T follicular helper cell (primary cell): ENCODE measurements at places on chromosomes 1 and 21.

GRCh38 chr1:206722751-206723461 is 38.2 kb downstream of the MAPKAPK2 start:
- no peak for DNase-seq

GRCh38 chr1:72221811-72222210 is 60.5 kb downstream of the NEGR1 start:
- DNase-seq: no peak

DNA sequence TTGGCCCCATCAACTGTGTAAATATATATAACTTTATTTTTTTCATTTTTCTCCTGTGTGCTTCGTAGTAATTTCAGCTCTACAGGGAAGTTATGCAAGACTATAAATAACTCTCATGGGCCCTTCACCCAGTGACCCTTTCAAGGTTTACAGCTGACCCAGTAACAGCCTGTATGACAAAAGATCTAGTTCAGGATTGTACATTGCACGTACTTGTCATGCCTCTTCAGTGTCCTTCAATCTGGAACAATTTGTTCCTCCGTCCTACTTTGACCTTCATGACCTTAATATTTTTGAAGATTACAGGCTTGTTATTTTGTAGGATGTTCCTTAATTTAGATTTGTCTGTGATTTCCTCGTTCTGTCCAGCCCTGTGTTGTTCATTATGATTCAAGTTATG is 40.5 kb downstream of the BRINP2 start:
- no peak for DNase-seq

DNA sequence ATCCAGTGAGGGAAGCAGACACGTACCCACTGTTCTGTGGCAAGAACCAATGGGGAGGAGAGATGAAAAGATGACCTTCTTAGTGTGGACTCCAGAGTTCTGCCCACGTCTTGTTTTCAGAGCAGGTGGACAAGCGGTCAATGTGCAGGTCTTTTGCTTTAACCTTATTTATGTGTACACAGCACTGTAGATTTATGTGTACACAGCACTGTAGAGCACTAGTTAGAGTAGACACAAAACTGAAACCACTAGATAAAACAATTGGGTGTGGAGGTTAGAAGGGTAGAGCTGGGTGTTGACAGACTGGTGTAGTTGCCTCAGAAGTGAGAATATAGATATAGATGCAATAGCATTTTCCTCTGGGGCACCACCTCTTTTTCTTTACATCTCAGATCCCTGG is 150.0 kb downstream of the MAGI3 start:
- DNase-seq: no peak

GRCh38 chr1:154466921-154467417 is 35.0 kb upstream of the TDRD10 start:
- no peak for DNase-seq

- DNase-seq: no peak
Measured at GRCh38 chr1:202085682-202086373, 36.9 kb upstream of the GPR37L1 start.

DNA sequence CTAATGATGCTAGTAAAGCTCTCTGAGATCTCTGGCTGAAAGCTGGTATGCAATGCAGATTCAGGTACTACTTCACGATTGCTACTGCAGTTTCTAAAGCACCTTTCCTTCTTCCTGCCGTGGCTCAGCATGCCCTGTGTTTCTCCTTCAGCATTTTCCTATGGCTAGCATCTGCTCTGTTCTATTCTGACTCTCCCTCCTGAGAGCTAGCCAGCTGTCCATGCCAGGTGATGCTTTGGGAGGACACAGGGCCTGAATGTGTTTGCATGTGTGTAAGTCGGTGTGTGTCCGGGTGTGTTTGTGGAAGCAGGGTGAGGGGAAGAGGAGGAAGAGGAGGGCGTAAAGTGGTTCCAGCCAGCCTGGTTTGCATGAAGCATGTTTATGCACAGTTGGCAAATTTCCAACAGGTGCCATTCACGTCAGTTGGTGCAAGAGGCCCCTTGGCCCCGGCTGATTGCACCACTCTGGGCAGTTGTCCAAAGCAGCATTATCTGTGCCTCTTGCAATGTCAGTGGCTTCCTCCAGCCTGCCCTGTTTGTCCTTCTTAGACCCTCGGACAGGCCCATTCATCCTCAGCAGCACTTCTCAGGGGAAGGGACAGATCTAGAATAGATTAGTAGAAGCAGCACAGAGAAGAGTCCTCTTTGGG is 433.3 kb downstream of the DISC1 start:
- no peak for DNase-seq

GRCh38 chr1:58765006-58765405 is 18.8 kb downstream of the JUN start:
- no peak for DNase-seq

- DNase-seq: no peak
Measured at GRCh38 chr21:16330082-16330907, 600.5 kb downstream of the USP25 start.

GRCh38 chr21:38777015-38777414 is 28.7 kb upstream of the ETS2 start:
- no peak for DNase-seq

- DNase-seq: no peak
Measured at GRCh38 chr1:214429951-214430770, 121.2 kb downstream of the PTPN14 start.

DNA sequence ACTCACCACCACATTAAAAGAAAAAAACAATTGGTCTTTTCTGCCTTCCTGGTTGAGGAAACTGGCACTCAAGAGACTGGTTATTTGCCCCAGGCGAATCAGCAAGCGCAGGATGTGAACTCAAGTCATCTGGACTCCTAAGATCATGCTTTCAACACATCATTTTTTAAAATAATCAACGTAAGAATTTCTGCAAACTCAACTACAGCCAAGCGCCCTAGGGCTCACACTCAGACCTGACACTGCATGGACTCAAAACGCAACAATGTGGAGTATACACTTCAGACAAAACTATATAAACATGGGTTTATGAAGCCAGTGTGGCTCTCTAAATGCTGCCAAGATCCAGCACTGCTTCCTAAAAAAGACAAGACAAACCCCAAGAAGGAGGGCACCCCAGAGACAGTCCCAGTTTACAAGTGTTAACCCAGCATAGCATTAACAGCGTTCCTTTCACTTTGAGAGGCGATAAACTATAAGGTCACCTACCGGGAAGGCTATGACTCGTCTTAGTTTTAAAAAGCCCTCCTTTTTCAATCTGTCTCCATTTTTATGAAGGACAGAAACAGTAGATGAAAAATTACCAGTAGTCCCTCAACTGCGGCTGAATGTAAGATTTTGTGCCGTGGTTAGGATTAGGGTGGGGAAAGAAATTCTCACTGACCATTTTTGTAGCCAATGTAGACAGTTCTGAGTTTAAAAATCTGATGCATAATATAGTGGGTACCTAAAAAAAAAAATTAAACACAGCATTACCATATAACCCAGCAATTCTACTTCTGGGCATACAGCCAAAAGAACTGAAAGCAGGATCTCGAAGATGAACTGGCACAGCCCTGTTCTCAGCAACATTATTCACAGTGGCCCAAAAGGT is 54.8 kb downstream of the SIPA1L2 start:
- DNase-seq: no peak

GRCh38 chr1:106876384-106876783 is 180.1 kb upstream of the PRMT6 start:
- DNase-seq: no peak
